Calu3 (cell line): ENCODE measurements at places on chromosomes 3 and 15. TPM values are rescaled to one million over a fixed set of nuclear protein-coding genes. Genes with fewer than 3 reads are reported as not detected.

DNA sequence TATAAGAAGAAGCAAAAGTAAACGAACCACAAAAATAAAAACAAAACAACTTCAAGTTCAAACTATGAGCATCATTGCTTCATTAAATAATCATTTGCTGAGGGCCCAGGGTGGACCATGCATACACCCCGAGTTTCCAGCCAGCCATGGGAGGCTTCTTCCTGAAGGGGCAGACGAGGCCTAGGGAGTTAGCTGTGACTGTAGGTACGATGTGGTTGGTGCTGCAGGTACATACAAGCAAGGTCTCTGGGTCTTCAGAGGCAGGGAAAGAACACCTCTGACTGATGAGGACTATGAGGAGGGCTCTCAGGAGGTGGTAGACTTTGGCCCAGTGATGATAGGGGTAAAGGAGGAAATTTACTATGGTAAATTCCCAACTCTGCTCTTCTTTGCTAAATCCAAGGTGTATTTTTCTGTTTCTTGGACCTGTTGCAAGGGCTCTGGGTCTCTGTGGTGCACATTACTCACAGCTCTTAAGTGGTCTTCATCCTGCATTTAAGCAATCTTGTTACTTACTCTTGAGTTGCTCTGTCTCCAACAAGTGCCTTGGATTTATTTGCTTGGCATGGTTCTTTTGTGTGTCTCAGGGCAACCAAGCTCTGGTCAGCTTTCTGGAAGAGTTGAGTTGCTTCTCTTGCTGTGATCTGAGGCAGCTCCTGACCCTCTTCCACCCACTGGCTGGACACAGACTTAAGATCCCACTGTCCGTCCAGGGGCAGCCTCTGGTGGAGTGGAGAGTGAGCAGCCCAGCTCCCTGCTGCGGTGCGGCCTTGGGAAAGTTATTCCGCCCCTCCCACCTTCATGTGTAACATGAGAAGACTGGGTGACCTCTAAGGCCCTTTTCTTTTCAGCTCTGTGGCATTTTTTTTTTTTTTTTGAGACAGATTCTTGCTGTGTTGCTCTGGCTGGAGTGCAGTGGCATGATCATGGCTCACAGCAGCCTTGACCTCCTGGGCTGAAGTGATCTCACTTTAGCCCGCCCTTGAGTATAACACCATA is 56.1 kb upstream of the KIF23 start:
- no peak for DNase-seq

- DNase-seq = no peak
These were observed 4.7 kb upstream of the FETUB start for GRCh38 chr3:186635532-186635931.

- no peak for DNase-seq
These were observed 469.5 kb upstream of the PROK2 start for GRCh38 chr3:72254483-72254882.

DNA sequence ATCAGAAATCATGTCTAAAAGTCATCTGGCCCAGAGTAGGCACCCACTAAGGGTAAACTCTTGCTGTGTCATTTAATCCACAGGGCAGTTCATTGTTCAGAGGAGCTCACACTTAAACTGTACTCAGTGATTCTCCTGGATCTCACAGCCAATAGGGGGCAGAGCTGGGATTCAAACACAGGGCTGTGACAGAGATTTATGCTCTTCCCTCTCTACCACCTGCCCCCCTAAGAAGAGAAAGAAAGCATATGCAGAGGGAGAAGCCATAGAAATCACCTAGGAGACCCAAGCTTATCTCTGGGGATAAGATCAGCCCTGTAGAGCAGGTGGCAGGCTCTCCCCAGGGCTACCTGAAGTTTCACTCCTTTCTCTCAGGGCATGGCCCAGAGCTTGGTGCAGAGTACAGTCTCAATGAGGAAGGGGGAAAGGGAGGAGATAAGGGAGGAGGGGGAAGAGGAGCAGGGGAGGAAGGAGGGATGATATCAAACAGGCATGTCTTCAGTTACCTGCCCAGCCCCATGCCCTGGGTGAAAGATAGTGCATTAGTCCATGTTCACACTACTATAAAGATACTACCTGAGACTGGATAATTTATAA is 51.8 kb upstream of the ADPGK start:
- DNase-seq = peak; percentile 6

- no peak for DNase-seq
These were observed 135.3 kb upstream of the LMCD1 start for GRCh38 chr3:8366219-8366810.

Gene DNASE1L3
- total RNA-seq = not detected in 2 replicates

Gene FOXP1
- total RNA-seq = 81.6 and 82.8 TPM in 2 replicates

Gene ZIC1
- not detected in 2 replicates for total RNA-seq
